ENCODE measurements at places on chromosomes 16 and 17.

DNA sequence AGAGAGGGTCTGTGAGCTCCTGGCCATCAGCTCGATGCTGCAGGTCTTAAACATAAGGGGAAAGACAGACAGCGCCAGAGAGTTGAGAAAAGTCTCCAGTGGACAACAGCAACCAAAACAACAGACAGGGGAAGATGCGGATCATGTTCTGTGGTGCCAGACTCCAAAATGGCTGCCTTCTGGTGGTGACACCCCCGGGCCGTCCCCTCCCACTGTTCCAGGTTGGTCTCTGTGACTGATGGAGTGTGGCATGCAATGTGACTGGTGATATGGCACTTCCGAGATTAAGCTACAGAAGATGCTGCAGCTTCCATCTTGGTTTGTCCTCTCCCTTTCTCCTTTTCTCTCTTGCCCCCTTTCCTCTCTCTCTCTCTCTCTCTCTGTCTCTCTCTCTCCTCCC lies 40.4 kb upstream of the RBFOX3 start:
- H3K4me3 ChIP-seq = no peak overlapping the region
- no peaks in the 10 kb centered on the region for H3K4me1 ChIP-seq
- no peaks in the 10 kb centered on the region for H3K36me3 ChIP-seq
- DNase-seq = no peak

DNA sequence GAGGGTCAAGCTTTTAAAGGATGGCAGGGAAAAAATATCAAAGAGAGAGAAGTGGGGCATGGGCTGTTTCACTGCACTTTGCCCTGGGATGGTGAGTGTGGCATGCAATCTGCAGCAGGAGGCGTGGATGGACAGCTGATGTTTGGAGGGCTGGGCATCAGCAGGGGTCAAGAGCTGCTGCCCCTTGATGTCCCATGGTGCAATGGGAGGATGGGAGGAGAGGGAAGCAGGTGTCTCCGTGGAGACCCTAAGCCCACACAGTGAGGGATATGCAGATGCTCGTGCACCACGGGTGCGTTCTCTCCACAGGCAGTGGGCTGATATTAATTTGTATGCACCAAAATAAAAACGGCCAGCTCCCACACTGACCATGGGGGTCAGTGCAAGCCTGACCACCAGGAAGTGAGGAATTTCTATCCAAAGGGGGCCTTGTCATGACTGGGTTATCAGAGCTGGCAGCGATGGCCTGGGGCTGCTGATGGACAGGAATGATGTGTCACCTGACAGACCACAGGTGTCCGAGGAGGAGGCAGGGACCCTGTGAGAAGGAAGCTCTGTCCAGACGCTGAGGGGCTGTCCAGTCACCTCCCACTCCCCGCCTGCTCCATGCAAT lies 183.6 kb downstream of the IRF8 start:
- no peak overlapping the region for H3K4me3 ChIP-seq
- no peak for DNase-seq
- H3K27me3 ChIP-seq = no peaks in the 10 kb centered on the region
- H3K36me3 ChIP-seq = no peaks in the 10 kb centered on the region

- no peaks in the 10 kb centered on the region for H3K27me3 ChIP-seq
- no peak overlapping the region for H3K4me3 ChIP-seq
- peaks cover 62% of the 10 kb centered on the region for H3K4me1 ChIP-seq
- H3K36me3 ChIP-seq = peaks cover 8% of the 10 kb centered on the region
Measured at GRCh38 chr16:88779406-88780141, 5.4 kb downstream of the PIEZO1 start.

DNA sequence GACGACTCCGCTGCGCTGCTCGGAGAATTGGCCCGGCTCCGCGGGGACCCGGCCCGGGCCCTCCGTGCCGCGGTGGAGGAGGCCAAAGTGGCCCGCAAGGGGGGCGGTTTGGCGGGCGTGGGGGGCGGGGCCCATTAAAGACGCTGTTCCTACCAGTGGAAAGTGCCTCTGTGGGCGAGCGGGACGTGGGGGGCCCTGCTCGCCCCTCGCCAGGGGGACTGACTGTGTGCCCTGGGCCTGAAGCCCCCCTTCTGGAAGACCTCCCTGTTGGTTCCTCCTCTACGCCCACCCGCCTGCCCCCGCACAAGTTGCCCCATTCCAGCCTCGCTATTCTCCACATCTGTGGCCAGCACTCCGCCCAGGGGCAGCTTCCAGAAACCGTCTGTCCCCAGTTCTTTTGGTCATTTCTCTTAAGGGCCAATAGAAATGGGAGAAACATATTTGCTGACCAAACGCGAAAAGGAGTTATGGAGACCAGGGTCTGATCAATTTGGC lies 1.9 kb upstream of the FGF11 start:
- H3K4me3 ChIP-seq = peak overlapping the region; percentile 29
- H3K36me3 ChIP-seq = no peaks in the 10 kb centered on the region
- peaks cover 31% of the 10 kb centered on the region for H3K27me3 ChIP-seq
- DNase-seq = no peak
- no peak overlapping the region for H3K27ac ChIP-seq

GRCh38 chr16:75632857-75633256 lies 9.8 kb upstream of the ADAT1 start:
- H3K27ac ChIP-seq = no peak overlapping the region
- peaks cover 88% of the 10 kb centered on the region for H3K36me3 ChIP-seq
- peaks cover 9% of the 10 kb centered on the region for H3K4me1 ChIP-seq
- H3K4me3 ChIP-seq = no peak overlapping the region
- no peak for DNase-seq

- no peak overlapping the region for H3K4me3 ChIP-seq
- H3K27me3 ChIP-seq = no peaks in the 10 kb centered on the region
- H3K27ac ChIP-seq = no peak overlapping the region
- no peak for DNase-seq
Measured at GRCh38 chr16:47370536-47370935, 90.3 kb downstream of the ITFG1 start.

DNA sequence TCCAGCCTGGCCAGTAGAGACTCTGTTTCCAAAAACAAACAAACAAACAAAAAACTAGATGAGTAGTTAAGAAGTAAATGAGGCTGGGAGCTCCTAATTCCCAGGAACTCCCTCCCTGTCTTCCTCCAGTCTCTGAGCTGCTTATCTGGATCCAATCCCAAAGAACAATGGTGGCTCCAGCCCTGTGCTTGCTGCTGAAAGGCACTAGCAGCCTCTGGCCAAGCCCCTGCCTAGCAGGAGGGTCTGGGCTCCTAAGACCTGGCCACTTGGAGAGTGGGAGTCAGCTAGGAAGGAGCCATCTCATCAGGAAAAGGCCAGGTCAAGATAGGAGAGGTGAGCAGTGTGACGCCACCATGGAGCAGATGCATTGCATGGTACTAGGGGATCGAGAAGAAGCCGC lies 14.3 kb upstream of the SLC35B1 start:
- H3K4me1 ChIP-seq = peaks cover 14% of the 10 kb centered on the region
- H3K4me3 ChIP-seq = no peak overlapping the region

- no peak for DNase-seq
- no peak overlapping the region for H3K4me3 ChIP-seq
- no peaks in the 10 kb centered on the region for H3K4me1 ChIP-seq
- no peak overlapping the region for H3K27ac ChIP-seq
- H3K27me3 ChIP-seq = peaks cover 11% of the 10 kb centered on the region
Measured at GRCh38 chr17:74179576-74179975, 23.9 kb upstream of the RPL38 start.

DNA sequence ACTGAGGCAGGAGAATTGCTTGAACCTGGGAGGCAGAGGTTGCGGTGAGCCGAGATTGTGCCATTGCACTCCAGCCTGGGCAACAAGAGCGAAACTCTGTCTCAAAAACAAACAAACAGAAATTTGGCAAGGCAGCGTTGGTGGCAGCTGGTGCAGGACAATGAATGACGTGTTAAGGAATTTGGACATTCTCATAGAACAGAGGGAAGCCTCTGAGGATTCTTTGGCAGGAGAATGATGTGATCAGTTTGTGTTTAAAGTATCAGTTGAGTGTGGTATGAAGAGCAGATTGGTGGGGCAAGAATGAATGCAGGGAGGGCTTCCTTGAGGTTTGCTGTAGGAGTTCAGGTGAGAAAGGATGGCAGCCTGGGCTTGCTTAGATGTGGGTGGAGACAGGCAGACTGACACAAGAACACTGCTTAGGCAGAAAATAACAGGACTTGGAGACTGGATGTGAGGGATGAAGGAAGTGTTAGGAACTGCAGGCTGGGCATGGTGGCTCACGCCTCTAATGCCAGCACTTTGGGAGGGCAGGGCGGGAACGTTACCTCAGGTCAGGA lies 4.8 kb downstream of the CYB5D2 start:
- no peaks in the 10 kb centered on the region for H3K36me3 ChIP-seq
- DNase-seq = no peak
- no peaks in the 10 kb centered on the region for H3K27me3 ChIP-seq
- H3K4me1 ChIP-seq = peaks cover 7% of the 10 kb centered on the region

- H3K27me3 ChIP-seq = no peaks in the 10 kb centered on the region
- no peak overlapping the region for H3K27ac ChIP-seq
- no peaks in the 10 kb centered on the region for H3K4me1 ChIP-seq
- no peak for DNase-seq
- no peaks in the 10 kb centered on the region for H3K36me3 ChIP-seq
- H3K4me3 ChIP-seq = no peak overlapping the region
Measured at GRCh38 chr16:87563022-87563421, 39.3 kb upstream of the JPH3 start.

GRCh38 chr17:60165971-60166370 lies 16.2 kb downstream of the CA4 start:
- H3K4me3 ChIP-seq = no peak overlapping the region
- no peak overlapping the region for H3K27ac ChIP-seq
- DNase-seq = no peak

DNA sequence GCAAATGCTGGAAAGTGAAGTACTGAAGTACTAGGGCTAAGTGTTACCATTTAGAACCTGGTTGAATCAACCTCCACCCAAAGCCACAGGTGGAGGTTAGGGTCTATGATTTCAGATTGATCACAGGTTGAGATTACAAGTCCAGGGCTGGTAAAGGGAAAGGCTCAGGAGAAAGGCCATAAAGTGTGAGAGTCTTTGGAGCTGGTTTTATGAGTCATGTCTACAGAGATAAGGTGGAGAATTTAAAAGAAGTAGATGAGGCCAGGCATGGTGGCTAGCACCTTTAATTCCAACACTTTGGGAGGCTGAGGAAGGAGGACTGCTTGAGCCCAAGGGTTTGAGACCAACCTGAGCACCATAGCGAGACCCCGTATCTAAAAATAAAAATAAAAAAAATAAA lies 221.7 kb upstream of the CDH11 start:
- H3K36me3 ChIP-seq = no peaks in the 10 kb centered on the region
- no peak overlapping the region for H3K27ac ChIP-seq
- no peaks in the 10 kb centered on the region for H3K27me3 ChIP-seq

DNA sequence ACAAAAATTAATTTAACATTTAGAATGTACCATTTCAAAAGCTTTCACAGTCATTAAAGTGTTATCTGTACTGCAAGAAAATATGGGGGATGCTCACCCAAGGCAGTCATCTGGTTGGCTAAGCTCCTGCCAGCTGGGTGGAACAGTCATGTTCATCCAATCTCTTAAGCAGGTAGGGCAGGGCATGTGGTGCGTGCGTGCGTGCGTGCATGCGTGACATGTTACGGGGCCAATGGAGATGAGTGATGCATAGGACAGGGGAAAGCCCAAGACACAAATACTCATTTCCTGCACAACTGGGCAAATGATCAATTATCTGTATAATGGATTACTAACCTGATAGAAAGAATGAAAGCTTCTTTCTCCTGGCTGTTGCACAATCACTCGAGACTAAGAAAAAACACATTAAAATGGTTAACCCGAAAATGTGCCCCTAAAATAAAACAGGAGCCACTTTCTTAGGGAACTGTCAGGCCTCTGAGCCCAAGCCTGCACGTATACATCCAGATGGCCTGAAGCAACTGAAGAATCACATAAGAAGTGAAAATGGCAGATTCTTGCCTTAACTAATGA lies 104.4 kb downstream of the MYO1D start:
- H3K36me3 ChIP-seq = peaks cover under 1% of the 10 kb centered on the region
- no peak overlapping the region for H3K4me3 ChIP-seq
- H3K27me3 ChIP-seq = no peaks in the 10 kb centered on the region
- H3K27ac ChIP-seq = no peak overlapping the region

DNA sequence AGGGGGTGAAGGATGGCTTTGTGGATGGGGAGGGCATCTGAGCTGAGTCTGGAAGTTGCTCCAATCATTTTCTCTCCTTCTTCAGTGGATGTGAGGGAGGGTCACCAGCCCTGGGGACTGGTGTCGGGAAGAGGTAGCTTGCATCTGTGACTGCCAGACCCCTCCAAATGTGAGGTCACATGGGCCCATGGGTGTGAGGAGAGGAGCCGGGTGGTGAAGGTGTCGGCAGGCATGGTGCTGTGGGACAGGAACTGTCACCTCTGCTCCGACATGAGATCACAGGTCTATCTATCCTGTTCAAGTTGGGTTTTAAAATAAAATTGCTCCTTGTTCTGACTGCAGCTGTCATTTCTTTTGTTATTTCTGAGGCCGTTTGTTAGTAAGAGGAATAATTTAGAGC lies 351.1 kb downstream of the CPPED1 start:
- H3K27me3 ChIP-seq = no peaks in the 10 kb centered on the region
- H3K4me1 ChIP-seq = no peaks in the 10 kb centered on the region
- DNase-seq = no peak
- H3K27ac ChIP-seq = no peak overlapping the region
- no peak overlapping the region for H3K4me3 ChIP-seq

GRCh38 chr17:3019761-3020160 lies 43.6 kb downstream of the OR1D5 start:
- H3K27me3 ChIP-seq = no peaks in the 10 kb centered on the region
- no peak overlapping the region for H3K27ac ChIP-seq
- DNase-seq = no peak
- peaks cover 66% of the 10 kb centered on the region for H3K36me3 ChIP-seq
- H3K4me1 ChIP-seq = no peaks in the 10 kb centered on the region

GRCh38 chr17:80826955-80827645 lies 164.5 kb upstream of the CHMP6 start:
- H3K4me3 ChIP-seq = no peak overlapping the region
- no peak for DNase-seq
- H3K36me3 ChIP-seq = peaks cover 19% of the 10 kb centered on the region

GRCh38 chr16:68529608-68529930 lies 9.5 kb upstream of the ZFP90 start:
- no peaks in the 10 kb centered on the region for H3K27me3 ChIP-seq
- H3K36me3 ChIP-seq = no peaks in the 10 kb centered on the region
- DNase-seq = no peak
- peak overlapping the region; percentile 42 for H3K27ac ChIP-seq

GRCh38 chr16:21598206-21598605 lies 1.2 kb upstream of the METTL9 start:
- H3K36me3 ChIP-seq = no peaks in the 10 kb centered on the region
- peak overlapping the region; percentile 84 for H3K4me3 ChIP-seq
- no peak for DNase-seq
- peaks cover 20% of the 10 kb centered on the region for H3K4me1 ChIP-seq
- H3K27ac ChIP-seq = peak overlapping the region; percentile 91
- no peaks in the 10 kb centered on the region for H3K27me3 ChIP-seq

DNA sequence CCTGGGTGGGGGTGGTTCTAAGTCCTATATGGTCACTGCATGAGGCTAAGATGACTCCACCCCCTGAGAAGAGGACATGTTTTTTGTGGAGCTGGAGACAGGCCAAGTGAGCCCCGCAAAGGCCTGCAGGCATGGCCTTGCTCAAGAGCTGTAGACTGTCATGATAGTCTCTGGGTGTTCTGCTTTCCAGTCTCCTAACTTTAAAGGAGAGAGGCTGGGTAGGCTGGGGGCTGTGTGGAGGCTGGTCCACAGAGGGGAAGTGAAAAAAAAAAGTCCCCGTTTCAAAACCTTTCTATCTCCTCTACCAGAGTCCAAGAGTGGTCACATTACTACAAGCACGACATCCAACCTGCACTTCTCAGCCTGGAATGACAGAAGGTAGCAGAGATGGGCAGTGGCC lies 27.1 kb downstream of the CDRT4 start:
- H3K36me3 ChIP-seq = no peaks in the 10 kb centered on the region
- H3K27me3 ChIP-seq = no peaks in the 10 kb centered on the region
- peaks cover 11% of the 10 kb centered on the region for H3K4me1 ChIP-seq

- no peaks in the 10 kb centered on the region for H3K36me3 ChIP-seq
- no peak overlapping the region for H3K4me3 ChIP-seq
- no peaks in the 10 kb centered on the region for H3K27me3 ChIP-seq
- DNase-seq = no peak
- H3K4me1 ChIP-seq = no peaks in the 10 kb centered on the region
Measured at GRCh38 chr17:6098050-6098822, 28.1 kb downstream of the WSCD1 start.
